Activated effector memory CD4-positive, alpha-beta T cell treated with anti-CD3 and anti-CD28 coated beads, Interleukin-2, amount 50 U/mL, for 16 hours (primary cell): ENCODE measurements at places on chromosomes 4 and X.

DNA sequence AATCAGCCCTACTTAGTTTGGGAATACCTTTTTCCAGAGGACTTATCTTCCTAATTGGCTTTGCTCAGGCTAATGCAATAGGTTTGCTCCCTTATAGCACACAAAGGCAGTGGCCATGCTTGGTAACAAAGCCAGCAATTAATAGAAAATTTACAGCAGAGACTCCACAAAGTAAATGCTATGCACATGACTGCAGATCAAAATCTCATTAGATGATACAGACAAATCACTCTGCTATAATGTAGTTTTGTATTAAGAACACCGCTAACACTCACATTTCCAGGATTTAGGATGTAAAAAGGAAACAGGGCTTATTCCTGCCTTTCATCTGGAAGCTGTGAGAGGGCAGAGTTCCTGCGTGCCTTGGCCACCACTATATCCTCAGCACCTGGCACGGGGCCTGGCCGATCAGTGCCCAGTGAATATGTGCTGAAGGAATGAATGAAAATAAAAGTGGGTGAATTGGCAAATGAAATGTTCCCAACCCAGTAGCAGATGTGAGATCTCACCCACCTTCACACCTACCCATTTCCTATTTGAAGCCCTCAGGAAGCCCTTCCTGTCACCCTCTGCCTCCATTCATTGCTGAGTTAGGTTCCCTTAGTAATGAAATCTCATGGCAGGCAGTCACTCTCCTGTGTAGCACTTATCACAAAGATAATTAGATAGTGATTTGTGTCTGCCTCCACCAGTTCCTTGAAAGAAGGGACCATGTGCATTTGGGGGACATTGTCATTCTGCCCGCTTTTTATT lies 5.1 kb downstream of the SEPTIN6 start:
- DNase-seq: no peak

DNA sequence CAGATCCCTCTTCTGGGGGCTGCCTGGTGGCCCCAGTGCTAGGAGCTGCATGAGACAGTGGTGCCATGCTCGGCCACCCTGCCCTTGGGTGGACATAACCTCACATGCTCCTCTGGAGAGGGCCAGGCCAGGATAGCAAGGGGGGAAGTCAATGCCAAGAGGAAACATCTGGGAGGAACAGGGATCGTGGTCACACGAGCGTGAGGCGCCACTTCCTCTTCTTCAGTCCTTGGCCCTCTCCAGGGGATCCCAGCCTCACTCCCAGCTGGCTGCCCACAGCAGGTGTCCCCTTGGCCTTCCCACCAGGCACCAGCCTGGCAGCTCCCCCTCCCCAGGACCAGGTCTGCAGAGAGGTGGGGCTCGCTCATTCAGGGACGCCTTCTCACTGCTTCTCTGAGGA lies 28.6 kb downstream of the TBC1D14 start:
- DNase-seq: no peak

GRCh38 chr4:121960818-121961217 lies 9.0 kb upstream of the TRPC3 start:
- no peak for DNase-seq

DNA sequence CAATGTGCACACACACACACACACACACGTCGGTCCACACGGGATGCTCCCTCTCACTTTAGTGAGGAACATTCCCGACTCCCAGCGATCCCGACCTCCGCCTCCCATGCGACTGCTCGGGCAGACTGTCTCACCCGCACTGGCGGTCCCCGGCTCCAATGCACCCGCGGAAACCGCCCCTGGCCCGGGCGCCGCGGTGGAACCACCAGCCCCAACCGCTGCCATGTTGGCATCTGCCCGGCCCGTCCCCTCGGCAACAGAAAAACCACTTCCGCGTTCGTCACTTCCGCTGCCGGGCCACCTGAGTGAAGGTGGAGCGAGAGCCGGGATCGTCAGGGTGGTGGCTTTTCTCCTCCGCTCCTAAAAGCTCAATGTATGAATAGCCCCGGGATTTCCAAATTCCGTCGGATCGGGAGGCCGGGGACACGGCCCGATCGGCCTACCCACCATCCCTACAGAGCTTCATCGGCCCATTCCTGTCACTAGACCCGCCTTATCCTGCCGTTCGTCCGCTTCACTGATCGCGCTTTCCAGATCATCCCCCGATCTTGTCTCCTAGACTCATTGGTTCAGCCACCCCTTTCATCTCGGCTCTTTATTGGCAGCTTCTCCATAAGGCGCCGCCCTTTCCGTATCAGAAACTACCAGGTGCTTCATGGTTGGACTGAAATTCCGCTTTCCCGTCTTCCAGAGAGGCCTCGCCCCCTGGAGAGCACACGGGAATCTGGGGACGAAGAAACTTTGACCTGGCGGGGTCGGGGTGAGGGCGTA lies at the start of gene SLC35A2:
TSS of gene SLC35A2 (minus strand) at position 235 of the 771 bp plus-strand sequence. CDS start at position 225, 10 bp downstream.
- peak; percentile 96 for DNase-seq

DNA sequence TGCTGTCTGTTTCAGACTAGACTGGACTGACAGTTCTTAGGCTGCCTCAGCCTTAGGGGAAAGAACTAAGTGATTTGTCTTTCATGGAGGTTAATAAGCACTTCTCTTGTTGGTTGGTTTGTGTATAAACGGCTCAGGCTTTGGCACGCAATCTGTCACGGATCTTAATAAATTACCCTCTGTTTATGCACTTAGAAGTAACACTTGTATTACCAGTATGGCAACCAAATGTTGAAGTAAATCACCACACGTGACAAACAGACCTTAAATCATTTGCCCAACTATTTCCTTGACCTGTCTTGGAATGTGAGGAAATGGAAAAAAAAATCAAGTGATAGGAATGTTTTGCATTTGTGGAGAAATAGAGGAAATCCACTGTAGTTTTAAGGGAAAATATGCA lies 69.9 kb downstream of the TEX13A start:
- no peak for DNase-seq

DNA sequence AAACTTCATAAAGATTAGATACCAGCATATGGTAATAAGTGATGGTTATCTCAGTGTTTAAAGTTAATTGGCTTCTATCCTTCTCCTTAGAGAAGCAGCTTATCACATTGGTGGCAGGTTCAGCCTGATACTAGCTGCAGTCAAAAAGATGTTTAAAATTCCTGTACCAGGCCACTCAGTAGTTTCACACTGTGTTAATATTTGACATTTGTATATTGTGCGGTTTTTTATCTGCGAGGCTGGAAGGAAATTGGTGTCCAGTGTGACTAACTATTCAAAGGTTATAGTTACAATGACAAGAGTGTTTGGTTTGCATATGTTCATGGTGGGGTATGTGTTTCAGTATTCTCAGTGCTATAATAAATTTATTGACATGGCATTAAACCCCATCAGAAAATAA lies 27.5 kb upstream of the TBC1D8B start:
- no peak for DNase-seq

DNA sequence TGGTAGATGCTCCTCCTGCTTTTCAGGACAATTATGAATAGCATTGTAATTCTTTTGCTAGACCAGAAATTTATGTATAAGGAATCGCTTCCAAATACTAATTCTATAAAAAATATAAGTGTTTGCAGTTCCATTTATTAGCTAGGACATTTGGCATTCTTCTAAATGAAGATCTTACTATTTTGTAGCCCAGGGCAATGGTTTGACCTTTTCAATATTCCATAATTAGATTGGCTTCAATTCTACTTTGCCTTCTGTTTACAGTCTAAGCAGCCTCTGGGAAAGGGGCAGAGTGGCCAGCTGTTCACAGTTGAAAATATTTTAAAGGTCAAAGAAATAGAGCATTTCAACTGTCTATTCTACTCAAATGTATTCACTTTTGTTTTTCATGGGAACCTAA lies 912.1 kb upstream of the GRIA3 start:
- no peak for DNase-seq

- no peak for DNase-seq
Measured at GRCh38 chrX:110015915-110016314, 13.0 kb downstream of the TMEM164 start.

DNA sequence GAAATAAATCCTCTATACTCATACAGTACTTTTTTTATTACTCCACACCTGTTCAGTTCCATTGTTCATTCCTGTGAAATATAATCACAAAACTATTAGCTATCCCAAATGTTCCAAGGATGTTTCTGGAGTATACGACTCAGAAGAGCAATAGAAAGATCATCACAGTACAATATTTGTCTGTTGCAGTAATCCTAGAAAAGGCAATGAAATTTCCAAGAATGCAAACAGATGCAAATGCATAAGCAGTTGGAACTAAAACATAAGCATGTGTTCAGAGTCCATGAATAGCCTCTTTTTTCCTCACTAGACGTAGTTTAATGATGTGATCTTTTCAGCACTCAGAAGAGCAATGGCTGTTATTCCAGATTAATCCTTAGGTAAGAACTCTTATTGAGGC lies 55.2 kb downstream of the RTL3 start:
- no peak for DNase-seq

DNA sequence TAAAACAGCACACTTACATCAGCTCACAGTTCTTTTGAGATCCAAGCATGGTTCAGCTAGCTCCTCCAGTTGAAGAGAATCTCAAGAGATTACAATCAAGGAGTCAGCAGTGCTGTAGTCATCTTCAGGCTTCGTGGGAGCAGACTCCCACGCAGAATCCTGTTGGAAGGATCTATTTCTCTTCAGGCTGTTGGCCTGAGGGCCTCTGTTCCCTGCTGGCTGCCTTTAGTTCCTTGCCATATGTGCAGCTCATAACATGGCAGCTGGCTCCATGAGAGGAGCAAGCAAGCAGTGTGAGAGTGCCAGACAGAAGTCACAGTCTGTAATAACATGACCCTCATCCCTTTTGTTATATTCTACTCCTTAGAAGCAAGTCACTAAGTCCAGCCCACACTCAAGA lies 168.6 kb downstream of the COX18 start:
- DNase-seq: no peak

DNA sequence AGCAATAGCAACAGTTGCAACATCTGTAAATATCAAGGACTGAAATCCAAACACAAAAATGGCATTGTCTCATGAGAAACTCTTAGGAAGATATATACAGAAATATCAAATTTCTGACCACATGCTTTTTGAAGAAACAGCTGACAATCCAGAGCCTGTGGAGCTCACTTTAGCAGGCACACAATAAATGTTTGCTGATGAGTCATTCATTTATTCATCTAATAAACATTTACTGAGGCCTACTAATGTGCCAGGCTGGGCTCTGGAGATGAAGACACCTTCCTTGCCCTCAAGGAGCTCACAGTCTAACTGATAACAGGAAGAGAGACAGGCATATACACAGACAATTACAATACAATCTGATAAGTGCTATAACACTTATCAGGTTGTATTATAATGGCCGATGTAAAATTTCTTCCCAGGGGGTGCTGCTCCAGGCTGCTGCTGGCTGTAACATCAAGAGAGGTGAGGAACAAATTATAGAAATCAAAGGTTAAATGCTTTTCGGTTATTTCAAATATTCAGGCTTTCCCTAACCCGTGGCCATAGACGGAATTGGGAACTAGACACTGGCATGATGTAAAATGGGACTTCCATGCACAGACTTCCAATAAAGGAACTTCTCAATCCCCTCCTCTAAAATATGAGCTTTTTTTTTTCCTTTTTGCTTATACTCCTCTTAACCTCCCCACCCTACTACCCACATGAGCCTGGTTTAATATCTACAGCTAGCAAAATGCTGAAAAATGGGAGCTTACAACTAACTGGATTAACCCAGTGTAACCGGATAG lies 16.8 kb upstream of the ZCCHC13 start:
- no peak for DNase-seq

DNA sequence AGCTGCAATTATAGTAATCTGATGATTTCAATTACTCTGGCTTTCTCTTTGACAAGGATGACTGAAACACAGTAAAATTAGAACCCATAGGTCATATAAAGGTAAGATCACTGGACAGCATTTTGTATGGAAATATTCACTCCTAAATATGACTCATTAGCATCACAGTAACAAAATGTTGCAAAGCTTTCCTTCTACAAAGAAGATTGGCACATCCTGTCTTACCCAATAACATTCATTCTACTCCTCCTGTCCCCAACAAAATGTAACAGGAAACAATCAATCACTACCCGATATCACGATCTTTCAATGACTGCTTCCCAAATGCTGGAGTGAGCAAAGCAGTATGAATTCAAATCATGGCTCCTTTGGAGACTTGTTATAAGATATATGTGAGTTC lies 95.3 kb downstream of the FANCB start:
- DNase-seq: no peak

GRCh38 chr4:41896648-41897047 lies 38.6 kb upstream of the TMEM33 start:
- DNase-seq: no peak

- DNase-seq: no peak
Measured at GRCh38 chrX:153307276-153308178, 14.0 kb downstream of the PNMA6F start.

DNA sequence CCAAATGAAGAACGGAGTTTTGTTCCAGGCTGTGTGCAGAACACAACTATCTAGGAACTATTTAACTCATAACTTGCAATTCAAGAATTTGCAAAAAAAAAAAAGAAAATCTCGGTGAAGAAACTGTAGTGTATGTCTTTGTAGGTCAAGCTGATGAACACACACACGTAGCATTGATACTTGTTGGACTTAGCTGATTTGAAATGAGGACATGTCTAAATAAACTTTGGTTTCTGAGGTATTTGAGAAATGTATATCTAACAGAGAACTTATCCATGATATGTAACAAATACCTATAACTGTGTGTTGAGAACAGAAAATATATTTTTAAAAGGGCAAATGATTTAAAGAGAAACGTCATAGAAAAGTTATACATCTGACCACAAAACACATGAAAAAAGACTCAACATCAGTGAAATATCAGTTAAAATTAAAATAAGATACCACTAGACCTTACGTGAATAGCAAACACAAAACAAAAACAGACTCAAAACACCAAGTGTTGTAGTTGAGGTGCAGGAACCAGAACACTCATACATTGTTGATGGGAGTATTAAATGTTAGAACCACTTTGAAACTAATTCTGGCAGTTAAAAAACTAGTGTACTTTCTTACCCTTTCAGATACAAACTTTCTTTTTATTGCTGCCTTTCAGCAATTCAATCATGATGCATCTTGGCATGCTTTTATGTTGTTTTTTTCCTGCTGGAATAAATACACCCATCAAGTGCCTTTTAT lies 1535.8 kb upstream of the PCDH10 start:
- DNase-seq: no peak

- DNase-seq: no peak
Measured at GRCh38 chr4:174061026-174061425, 222.4 kb downstream of the FBXO8 start.

- DNase-seq: no peak
Measured at GRCh38 chr4:120964596-120964995, 42.1 kb upstream of the PRDM5 start.

- no peak for DNase-seq
Measured at GRCh38 chrX:118988911-118989310, 14.5 kb downstream of the LONRF3 start.

DNA sequence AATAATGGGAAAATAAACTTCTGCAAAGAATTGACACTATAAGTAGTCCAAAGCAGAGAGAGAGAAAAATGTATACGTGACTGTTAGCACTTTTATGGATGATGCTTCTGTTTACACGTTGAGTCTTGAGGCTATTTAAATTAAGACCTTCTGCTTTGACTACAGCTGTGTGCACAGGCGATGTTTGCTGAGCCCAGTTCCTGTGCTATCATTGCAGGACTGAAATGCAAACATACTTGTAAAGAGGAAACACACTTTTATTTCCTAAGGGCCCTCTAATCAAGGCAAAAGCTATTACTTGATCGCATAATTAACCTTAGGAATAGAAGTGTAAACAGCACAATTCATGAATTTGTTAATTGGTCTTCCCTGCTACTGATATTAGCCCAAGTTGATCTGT lies 226.9 kb downstream of the FBXW7 start:
- no peak for DNase-seq

- DNase-seq: no peak
Measured at GRCh38 chr4:40327340-40327739, 7.8 kb upstream of the CHRNA9 start.
